ENCODE measurements at places on chromosomes 1 and 21. TPM values are rescaled to one million over a fixed set of nuclear protein-coding genes. Genes with fewer than 3 reads are reported as not detected.

Gene SLC19A2
- total RNA-seq, result 7.3 TPM

Gene SHISA4
- 4.0 TPM for total RNA-seq

Gene XKR8
- total RNA-seq, result 9.1 TPM

Gene FCRLA
- 0.41 TPM for total RNA-seq

Gene HEYL
- 2.4 TPM for total RNA-seq

Gene TMEM61
- total RNA-seq, result 8.5 TPM

GRCh38 chr1:197321811-197322210 is 53.8 kb downstream of the CRB1 start:
- DNase-seq, result no peak

GRCh38 chr1:65109487-65109886 is 38.5 kb upstream of the AK4 start:
- DNase-seq, result no peak

GRCh38 chr1:153478047-153478691 is 17.7 kb upstream of the S100A7 start:
- DNase-seq, result no peak

DNA sequence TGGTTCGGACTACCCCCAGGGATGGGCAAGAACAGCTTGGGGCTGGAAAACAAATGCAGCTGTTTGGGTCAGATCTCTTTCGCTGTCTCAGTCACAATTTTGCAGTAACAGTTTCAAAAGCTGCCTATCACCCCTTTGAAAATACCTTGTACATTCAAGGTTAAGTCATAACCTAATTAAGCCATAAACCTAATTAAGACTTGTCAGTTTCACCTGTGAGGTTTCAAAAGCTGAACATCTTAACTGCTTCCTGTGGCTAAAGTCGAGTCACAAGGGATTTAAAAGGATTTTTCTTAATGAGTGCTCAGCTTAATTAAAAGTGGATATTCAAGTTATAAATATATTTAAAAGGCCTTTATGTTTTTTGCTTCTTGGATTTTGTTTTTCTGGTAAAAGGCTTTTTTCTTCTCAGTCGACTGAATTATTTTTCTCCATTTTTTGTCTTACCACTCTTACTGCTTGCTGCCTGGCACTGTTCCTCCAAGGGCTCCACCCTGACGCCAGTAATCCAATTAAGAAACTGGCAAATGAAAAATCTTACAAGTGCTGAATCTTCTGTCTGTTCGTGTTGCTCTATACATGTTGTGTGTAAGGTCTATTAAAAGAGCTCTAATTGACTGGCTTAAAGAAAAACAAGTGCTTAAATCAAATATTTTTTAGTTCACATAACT is 31.3 kb downstream of the CBR1 start:
- no peak for DNase-seq

GRCh38 chr1:218775501-218776021 is 398.1 kb upstream of the LYPLAL1 start:
- DNase-seq, result no peak

DNA sequence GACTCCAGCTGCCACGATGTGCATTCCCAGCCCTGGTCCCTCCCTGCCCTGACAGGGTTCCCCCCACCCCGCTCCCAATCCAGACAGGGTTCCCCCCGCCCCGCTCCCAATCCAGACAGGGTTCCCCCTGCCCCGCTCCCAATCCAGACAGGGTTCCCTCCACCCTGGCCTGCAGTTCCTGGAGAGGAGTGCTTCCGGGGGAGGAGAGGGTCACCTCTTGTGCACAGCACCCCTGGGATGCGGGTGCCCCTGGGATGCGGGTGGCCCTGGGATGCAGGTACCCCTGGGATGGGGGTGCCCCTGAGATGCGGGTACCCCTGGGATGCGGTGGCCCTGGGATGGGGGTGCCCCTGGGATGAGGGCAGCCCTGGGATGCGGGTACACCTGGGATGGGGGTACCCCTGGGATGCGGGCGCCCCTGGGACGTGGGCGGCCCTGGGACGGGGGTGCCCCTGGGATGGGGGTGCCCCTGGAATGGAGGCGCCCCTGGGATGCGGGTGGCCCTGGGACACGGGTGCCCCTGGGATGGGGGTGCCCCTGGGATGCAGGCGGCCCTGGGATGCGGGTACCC is 36.7 kb upstream of the SLC19A1 start:
- no peak for DNase-seq

- peak; percentile 79 for DNase-seq
Measured at GRCh38 chr1:116569776-116570357, 959 bp downstream of the CD58 start.

DNA sequence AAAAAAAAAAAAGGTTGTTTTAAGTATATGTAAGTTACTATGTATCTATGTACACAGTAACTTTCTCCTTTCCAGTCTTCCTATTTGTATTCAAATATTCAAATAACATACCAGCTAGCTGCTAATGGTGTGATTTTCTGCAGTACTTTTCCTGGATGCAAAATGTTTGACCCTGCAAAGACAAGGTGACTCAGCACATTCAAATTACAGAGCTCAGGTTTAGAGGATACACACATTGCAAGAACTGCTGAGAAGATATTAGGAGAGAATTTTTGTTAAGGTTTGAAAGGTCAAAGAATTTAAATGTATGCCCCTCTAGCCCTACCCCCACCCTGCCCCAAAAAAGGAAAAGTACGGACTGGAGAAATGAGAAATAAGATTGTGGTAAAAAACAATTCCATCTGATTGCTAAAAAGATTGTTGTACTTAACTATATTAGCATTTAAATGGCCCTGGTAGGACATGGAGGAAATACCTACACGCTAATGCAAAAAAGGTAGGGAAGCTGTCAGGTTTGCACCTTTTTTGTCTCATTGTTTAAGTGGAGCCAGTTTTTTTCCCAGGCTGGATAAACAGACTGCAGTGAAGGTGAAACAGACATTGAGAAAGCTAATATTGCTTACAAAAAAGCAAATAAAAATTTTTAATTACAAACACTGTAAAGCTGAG is 45.6 kb downstream of the ZNF281 start:
- no peak for DNase-seq

DNA sequence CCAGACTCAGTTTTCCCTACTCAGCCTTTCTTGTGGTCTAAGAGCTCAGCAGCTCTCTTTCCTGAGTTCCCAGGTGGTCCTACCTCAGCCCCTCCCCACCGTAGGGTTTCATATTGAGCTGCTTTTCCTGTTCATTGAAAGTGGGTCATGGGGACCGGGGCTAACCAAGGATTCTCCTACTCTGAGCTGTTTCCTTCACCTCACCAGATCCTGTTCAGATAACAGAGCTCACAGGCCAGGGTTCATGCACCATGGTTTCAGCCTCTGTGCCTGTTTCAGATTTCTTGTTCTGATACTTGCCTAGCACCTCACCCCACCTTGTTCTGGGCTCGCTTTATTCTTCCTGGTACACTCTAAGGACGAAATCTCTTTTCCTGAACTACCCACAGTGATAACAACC is 8.5 kb downstream of the UBQLN4 start:
- DNase-seq, result no peak

- no peak for DNase-seq
Measured at GRCh38 chr1:83065952-83066727, 932.8 kb downstream of the TTLL7 start.

All from mucosa of descending colon (tissue), 3 donors.